ENCODE measurements at places on chromosomes 6 and 20.

DNA sequence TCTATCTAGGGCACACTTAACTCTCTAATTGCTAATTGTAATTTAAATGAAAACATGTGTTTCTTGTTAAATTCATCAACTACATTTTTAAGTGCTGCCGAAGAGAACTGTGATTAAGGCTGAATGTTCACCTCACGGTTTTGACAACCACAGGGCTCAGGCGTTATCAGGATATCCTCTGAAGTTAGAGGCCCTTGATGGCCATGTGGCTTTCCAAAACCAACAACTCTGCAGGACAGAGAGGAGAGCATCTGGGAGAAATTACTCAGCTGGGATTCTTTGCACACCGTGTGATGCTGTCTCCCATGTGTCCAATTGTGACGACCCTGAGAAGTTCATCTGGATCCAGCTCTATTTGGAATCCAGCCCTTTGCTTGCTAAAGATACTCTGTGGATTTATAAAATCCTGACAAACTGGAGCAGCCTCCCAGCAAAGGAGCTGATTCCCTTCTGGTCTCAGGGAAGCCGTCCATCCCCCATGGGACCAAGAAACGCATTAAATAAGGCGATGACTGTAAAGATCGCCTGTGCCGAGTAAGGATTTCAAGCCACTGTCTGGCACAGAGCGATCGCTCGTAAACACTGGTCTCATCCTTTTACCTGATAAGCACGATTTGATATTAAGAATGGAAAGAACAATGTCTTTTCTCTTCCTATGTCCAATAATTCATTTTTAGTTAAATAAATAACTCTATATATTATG is 401.1 kb downstream of the CD83 start:
- DNase-seq: no peak

- DNase-seq: peak; percentile 70
Observed at GRCh38 chr20:33653218-33653899, 8.8 kb upstream of the C20orf144 start.

GRCh38 chr6:3307436-3307835 is 48.7 kb downstream of the PSMG4 start:
- DNase-seq: no peak

GRCh38 chr20:8524101-8525016 is 392.3 kb downstream of the PLCB1 start:
- DNase-seq: no peak

- no peak for DNase-seq
Observed at GRCh38 chr20:45044601-45045000, 56.3 kb downstream of the KCNS1 start.

- no peak for DNase-seq
Observed at GRCh38 chr6:84350397-84350796, 123.0 kb upstream of the CEP162 start.

- DNase-seq: no peak
Observed at GRCh38 chr6:111282515-111282914, 195.2 kb downstream of the SLC16A10 start.

GRCh38 chr6:27065183-27065582 is 182.3 kb upstream of the PRSS16 start:
- no peak for DNase-seq

- DNase-seq: no peak
Observed at GRCh38 chr6:110114004-110114403, 65.5 kb downstream of the WASF1 start.

- DNase-seq: no peak
Observed at GRCh38 chr6:144673807-144674206, 388.7 kb downstream of the UTRN start.

- no peak for DNase-seq
Observed at GRCh38 chr6:117467876-117468275, 14.6 kb upstream of the DCBLD1 start.

- DNase-seq: no peak
Observed at GRCh38 chr6:168218785-168219566, 100.6 kb downstream of the DACT2 start.

DNA sequence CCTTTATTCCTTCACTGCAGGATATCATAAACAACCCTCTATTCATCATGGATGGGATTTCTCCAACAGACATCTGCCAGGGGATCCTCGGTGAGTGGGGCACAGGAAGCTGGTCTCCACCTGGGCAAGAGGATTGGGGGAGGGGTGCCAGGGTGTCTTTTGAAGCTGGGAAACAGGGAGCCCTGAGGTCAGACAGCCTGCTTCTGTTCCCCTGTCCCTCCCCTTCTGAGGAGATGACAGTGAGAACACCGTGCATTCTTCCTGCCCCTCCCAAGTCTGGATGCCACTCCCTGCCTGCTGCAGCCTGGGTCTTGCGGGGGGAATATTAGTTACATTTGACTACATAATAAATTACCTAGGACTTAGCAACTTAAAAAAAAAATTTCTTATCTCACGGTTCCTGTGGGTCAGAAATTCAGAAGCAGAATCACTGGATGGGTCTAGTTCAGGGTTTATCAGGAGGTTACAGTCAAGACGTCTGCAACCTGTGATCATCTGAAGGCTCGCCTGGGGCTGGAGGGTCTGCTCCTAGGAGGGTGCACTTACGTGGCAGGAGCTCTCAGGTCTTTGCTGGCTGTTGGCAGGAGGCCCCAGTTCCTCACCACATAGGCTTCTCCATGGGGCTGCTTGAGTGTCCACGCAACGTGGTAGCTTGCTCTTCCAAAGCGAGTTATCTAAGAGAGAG is 11.4 kb downstream of the CAPN11 start:
- no peak for DNase-seq

DNA sequence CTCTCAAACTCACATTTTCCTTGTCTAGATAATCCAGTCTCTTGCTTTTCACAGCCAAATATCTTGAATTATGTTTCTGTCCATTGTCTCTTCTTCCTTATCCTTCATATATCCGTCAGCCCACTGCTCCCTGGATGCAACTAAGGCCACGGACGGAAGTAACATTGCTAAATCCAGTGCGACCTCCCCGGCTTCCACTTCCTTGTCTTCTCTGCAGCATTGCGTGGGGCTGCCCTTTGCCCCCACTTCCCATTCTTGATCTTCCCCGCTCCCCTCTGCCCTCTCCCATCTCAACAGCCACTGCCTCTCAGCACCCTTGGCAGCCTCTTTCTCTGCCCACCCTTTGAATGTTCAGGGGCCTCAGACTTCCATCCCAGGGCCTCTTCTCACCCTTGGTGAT is 190.4 kb upstream of the UST start:
- DNase-seq: no peak

GRCh38 chr6:33632558-33633039 is 11.5 kb downstream of the ITPR3 start:
- no peak for DNase-seq

DNA sequence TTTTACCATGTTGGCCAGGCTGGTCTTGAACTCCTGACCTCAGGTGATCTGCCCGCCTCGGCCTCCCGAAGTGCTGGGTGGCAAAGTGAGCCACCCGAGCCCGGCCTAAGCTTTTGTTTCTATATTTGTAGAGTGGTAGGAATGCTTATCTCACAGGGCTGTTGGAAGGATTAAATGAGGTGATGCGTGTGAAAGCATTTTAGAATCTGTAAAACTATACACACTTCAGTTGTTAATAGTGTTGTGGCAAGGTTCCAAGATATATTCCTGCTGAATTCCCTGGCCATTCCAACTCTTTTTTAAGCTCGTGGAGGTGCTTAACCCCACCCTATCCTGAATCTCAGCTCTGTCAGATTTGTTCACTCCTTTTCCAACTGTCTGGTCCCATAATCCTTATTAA is 89.9 kb upstream of the AKIRIN2 start:
- DNase-seq: no peak

DNA sequence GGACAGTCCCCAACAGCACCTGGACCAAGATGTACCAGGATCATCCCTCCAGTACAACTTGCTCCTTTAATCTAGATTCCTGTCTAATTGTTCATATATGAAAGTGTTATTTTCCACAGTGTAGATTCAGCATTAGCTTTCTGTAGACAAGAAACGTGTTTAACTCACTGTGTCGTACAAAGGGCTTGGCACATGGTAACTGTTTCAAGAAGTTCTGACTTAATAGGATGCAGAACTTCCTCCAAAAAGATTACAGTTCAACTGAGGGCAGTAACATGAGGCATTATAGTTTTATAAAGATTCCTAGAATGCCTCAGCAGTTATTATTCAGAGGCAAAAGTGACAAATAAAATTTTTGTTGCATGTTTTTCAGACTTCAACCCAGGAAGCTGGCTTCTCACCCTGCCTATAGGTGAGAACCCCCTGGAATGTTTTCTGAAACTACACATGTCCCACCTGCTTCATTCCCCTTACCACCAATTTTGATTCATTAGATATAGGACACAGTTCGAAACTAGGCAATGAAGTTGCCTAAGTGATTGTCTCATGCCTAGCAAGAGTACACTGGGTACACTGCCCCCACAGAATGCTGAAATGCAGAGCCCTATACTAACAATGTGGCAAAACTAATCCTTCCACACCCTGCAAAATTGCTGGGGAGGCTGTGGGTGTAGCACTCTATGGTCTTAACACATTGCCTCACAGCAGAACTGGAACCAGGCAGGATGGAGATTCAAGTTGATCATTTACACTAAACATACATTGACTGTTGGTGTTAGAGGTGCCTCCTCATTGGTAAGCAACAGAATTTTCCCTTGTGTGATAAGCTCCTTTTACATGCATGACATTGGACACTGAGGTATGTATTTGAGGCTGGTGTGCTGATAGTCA is 22.6 kb upstream of the SH3BGRL2 start:
- no peak for DNase-seq

DNA sequence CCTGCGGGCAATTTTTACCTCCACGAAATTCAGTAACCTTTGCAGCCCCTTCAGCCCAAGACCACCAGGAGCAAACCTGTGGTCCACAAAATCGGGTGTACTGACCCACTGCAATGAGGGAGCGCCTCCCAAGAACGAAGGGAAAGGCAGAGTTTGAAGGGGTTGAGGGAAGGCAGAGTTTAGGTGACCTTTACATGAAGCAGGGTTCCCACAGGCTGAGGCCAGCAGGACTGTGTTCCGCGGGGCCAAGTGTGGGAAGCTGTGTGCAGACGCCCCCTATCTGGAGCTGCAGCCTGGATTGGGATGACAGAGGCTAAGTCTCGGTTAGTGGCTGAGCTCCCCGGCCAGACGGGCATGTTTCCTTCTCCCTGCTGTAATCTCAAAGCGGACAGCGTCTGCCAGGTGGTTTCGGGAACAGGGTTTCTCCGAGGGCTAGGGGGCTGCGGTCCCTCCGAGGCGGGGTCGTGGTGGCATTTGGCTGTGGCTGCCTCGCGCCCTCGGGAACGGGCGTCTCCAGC is 826 bp upstream of the PYGB start:
- peak; percentile 57 for DNase-seq

DNA sequence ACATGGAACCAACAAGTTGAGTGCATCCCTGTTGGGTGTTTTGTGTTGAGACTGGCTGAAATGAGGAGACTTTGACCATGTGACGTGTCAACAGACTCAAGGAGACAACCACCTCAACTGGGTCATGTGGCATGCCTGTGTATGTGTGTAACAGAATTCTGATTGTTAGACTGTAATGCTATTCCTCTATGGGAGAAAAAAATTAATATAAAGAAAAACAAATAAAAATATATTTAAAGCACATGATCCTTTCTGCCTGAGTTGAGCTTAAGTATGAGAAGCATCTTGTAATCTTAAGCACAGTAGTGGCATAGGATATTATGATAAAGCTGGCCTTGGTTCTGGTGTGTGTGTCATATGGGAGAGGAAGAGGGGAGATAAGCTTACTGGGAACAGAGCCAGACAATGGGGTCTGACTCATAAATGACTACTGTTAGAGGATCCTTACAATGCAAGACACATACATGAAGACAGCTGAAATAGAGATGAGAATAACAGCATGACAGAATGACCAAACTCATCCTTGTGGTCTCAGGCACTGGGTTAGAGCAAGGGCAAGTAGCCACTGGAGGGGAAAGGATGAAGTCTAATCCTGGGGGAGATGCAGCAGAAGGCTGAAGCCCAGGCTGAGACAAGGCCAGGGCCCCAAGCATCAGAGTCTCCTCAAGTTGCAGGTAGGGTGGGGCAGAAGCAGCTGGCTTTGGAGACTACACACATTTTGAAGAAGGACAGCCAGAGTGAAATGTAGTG is 9.2 kb downstream of the TP53INP2 start:
- no peak for DNase-seq

DNA sequence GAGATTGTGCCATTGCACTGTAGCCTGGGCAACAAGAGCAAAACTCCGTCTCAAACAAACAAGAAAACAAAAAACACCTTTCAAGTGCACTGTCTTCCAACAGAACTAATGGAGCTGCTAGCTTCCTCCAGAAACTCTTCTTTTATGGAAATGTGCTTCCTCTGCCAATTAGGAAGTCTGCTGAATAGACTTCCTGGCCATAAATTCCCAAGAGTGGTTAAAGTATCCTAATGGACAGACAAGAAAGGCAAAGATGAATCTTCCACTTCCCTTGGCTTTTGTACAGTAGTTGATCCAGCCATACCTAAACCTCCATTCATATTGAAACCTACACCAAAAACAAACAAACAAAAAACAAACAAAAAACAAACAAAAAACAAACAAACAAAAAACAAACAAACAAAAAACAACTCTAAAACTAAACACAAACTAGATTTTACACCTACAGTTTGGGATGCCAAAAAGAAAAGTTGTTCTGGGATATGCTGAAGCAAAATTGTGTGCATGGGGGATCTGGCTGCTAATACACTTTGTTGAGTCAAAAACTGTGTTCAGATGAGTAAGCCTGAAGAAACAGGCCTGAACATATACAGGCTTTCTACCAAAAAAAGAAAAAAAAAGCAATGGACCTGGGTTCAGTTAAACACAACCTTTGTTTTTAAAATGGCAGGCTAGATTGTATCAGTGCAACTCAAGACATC is 59.8 kb upstream of the CARMIL1 start:
- DNase-seq: no peak

- no peak for DNase-seq
Observed at GRCh38 chr20:21106171-21107017, at the start of gene LINC00237. Gene LINC00237 (minus strand): TSS chr20:21106358.

- DNase-seq: no peak
Observed at GRCh38 chr6:27406085-27406484, 17.5 kb downstream of the ZNF391 start.

- peak; percentile 81 for DNase-seq
Observed at GRCh38 chr6:109867009-109867969, 110.8 kb upstream of the GPR6 start.

DNA sequence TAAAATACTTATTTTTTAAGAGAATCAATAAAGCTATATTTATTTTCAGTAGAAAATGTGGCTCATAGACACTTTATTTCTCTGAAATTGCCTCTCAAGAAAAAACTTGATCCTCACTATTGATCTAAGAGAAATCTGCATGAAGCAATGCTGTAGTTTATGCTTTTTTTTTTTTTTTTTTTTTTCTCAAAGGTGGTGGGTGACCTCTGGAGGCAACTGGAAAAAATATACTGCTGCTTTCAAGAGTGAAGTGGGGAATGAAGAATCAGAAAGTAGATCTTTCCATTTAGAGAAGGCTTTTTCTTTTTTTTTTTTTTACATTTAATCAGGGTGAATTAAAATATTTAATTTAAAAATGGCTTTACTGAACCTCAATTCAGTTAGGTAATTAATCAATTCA is 169.3 kb downstream of the SLC16A10 start:
- no peak for DNase-seq

Measured in hippocampal formation (tissue), 2 donors.